ENCODE measurements at places on chromosomes 2 and 18. TPM values are rescaled to one million over a fixed set of nuclear protein-coding genes. Genes with fewer than 3 reads are reported as not detected.
A peak's percentile ranks its signal among the peaks of the same experiment; 100 is the strongest.

DQX1 gene
- not detected for total RNA-seq

ANKRD30B gene
- total RNA-seq: 17.4 TPM

PDE11A gene
- not detected for total RNA-seq

LCT gene
- not detected for total RNA-seq

- DNase-seq: no peak
These were observed 7.3 kb downstream of the IL36G start for GRCh38 chr2:112985090-112985489.

DNA sequence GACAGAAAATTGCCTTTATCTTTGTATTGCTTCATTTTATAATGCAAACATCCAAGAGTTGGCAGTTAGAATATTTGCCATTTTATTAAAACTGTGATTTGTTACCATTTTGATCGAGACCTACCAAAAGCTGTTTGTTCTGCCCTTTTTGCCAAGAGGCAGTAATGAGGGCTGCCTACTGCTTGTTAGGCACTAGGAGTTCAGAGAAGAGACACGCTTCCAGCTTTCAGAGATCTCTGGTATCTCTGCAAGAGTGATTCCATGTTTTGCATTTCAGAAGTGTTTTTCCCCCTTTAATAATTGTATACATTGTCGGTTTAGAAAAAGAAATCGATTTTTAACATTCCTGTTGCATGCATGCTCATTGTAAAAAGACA is 628 bp downstream of the MRPL30 start:
- no peak for DNase-seq

- peak; percentile 37 for DNase-seq
These were observed at the start of gene DCTN1 for GRCh38 chr2:74379851-74380789. DCTN1 (minus strand) TSS chr2:74380311; CDS start chr2:74380037, 274 bp downstream.

DNA sequence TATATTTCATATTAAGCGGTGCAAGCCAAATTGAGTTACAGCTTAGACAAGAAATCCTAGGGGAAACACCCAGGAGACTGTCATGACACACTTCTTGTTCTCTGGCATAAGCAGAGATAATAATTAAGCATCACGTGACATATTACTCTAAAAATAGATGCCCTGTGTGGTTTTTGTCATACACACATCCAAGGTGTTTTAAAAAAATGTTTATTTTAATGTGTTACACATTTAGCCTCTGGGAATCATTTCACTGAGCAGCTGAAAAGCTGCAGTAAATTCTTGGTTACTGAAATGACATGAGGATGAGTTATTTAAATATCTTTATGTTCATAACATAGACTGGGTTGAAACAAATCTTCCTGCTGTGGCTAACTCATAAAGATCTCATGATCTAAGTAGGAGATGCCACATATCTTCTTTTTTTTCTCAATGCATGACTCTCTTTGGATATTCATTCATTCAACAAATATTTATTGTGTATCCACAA is 38.0 kb upstream of the ERMN start:
- no peak for DNase-seq

GRCh38 chr2:151922845-151923666 is 94.8 kb upstream of the ARL5A start:
- peak; percentile 52 for DNase-seq

- no peak for DNase-seq
These were observed 322.1 kb upstream of the CHAC2 start for GRCh38 chr2:53445383-53446070.

DNA sequence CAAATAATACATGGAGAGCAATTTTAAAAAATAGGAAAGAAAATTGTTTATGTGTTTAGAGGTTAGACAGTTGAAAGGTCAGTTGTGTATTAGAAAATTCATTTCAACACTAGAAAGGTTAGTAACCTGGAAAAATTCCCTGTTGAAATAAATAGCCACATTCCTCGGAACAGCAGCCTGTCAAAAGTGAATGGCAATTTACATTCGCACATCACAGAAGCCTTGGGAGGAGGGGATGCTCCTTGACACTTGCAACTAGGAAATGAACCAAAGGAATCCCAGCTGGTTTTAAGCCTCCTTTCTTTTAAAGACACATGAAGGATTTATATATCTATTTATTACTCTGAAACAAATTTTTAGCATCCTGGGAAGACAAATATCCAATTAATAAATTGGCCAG is 653.5 kb upstream of the LRRTM4 start:
- no peak for DNase-seq

GRCh38 chr2:163737190-163737439 is 1.3 kb upstream of the FIGN start:
- DNase-seq: no peak

DNA sequence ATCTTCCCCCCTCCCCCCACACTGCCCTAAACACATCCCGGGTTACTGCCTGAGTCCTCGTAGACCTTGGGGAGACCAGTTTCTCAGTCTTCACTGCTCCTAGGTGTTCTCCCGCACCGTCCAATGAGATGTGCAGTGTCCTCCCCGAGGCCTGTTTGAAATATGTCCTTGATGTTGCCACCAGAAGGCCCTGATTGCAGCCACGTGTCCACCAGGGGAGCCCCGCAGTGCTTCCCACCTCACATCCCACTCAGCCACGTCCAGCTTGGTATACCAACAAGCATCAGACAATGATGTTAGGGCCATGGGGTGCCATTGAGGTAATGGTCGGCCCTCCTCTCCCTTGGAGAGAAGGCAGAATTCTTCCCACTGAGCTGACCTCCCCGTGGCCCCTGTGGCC is 38.7 kb downstream of the TCF7L1 start:
- DNase-seq: no peak
